M059J (cell line): ENCODE measurements at places on chromosomes 7 and 10. TPM values are rescaled to one million over a fixed set of nuclear protein-coding genes. Genes with fewer than 3 reads are reported as not detected.

Gene CC2D2B
- total RNA-seq, result not detected in 2 replicates

Gene HOXA3
- 0.86 and 8.6 TPM in 2 replicates for total RNA-seq

Gene CACNA2D1
- 3.1 and 8.3 TPM in 2 replicates for total RNA-seq

Gene DNAJC12
- 2.4 and 3.4 TPM in 2 replicates for total RNA-seq

Gene MYL10
- total RNA-seq, result not detected in 2 replicates

DNA sequence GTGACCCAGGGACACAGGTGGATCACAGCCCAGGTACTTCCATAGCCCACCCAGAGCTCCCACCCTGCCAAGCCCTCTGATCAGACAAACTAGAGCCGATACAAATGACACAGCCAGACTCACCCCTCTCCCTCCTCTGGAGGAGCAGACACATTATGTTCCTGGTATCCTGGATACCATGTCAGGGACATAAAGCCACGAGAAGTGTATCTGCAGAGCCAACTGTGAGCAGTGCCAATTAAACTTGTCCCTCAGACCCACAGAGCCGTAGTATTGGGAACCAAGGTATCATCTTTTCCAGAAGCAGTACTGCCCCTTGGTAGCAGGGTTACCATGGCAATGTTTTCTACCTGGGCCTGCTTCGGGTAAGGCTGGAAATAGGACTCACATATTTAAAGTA is 47.3 kb upstream of the CPXM2 start:
- DNase-seq, result no peak

GRCh38 chr10:132735341-132735775 is 50.6 kb downstream of the NKX6-2 start:
- no peak for DNase-seq

- DNase-seq, result no peak
Measured at GRCh38 chr10:71614946-71615345, 104.6 kb downstream of the C10orf105 start.

GRCh38 chr10:79260811-79261740 is 86.2 kb upstream of the PPIF start:
- DNase-seq, result no peak

DNA sequence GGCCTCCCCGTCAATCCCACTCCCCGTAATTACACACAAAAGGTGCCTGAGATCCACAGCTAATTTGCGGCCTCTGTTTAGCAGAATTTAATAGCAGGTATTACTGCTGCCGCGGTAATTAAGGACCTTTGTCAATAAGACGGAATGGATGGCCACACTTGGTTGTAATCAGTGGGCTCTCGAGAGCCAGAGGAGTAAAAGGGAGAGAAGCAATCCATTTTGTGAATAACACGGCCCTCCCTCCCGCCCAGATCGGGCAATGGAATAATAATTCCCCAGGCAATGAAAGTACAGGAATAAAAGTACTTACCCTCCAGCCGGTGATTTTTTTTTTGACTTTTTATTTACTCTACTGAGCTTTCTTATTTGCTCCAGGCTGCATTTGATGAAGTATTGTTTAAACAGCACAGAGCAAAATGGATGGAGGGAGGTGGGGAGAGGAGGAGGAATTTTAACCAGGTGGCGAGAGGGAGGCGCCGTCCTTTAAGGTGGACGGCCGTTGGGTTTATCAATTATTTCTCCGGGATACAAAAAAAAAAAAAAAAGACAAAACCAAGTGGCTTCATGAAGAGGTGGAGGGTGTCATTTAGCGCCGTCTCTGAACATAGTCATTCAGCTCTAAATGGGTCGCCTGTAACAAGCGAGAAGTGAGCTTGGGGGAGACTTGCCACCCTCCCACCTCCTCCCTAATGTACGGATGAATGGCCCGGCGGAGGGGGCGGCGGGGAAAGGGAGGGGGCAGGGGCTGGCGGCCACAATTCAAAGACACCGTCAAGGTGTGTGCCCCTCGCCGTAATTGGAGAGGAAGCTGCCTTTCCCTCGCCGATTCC is 120.3 kb downstream of the BUB3 start:
- DNase-seq, result no peak

GRCh38 chr7:73869011-73869798 is 8.2 kb downstream of the TMEM270 start:
- DNase-seq, result no peak

DNA sequence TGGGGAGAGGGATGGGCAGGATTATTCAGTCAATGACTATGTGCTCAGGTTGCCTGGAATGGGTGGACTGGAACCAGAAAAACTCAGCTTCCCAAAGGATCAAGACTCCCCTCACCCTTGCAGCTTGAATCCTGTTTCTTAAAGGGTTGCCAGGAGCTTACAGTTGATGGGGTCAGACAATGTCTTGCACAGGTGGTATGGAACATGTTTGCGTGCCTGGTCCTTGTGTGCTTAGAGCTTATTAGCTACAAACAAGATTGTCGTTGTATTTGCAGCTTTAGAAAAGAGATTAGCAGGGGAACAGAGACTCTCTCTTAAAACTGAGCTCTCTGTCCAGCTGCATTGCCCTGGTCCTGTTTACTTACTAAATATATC is 56.9 kb downstream of the PRR15 start:
- DNase-seq, result no peak

DNA sequence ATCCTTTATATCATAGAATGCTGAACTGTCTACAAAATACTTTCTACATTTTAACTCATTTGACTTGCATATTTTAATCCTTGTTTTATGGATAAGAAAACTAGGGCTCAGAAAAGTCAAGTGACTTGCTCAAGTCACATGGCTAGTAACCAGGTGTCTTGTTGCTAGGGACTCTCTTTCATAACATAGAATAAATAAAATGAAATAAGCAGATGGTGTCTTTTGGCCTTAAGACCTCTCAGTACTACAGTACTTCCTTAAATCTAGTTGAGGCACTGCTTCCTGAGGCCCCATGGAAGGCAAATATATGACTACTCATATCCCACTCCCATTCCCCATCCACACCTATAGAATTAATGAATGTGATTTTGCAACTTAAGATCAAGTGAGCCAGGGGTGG is 87.9 kb downstream of the CDK6 start:
- DNase-seq, result no peak
